ENCODE measurements at places on chromosomes 16 and 17. TPM values are rescaled to one million over a fixed set of nuclear protein-coding genes. Genes with fewer than 3 reads are reported as not detected.

- DNase-seq = no peak
Measured at GRCh38 chr17:43679911-43680310, 18.2 kb upstream of the MEOX1 start.

- DNase-seq = no peak
Measured at GRCh38 chr16:71504901-71505300, 15.8 kb upstream of the ZNF19 start.

Gene PIPOX
- 7.4 TPM for total RNA-seq

DNA sequence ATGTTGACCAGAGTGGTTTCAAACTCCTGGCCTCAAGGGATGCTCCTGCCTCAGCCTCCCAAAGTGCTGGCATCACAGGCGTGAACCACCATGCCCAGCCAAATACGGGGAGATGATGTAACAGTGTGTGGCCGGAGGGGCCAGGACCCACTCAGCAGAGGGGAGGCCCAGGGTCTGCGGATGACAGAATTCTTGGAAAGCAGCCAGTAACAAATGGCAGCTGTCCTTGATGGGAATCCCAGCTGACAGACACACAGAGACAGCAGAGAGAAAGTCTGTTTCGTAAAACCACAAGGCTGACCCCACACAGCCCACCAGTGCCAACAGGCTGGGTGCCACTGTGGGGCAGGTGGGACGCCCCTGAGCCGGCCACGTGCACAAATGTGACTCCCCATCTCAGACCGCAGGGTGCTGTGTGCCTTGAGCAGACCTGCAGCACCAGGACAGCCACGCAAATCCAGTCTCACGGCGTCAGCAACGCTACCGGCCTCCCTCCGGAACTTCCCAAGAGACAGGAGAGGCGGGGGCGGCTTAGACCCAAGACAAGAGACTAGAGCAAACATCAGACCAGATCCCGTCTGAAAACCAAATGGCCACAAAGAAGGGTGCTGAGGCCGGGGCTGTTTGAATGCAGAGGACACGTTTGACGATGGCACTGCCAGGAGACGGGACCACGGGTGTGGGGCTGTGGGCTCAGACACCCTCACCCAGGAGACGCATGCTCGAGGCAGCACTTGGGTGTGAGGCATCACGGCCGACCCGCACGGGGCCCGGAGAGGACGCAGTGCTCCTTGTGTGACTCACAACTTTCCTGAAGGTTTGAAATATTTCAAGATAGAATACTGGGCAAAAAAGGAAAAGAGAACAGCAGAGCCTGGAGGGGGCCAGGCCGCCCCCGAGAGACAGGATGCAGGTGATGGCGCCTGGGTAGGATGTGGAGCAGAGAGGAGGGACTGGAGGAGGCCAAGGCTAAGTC, 24.6 kb downstream of the CTU2 start:
- DNase-seq = no peak

DNA sequence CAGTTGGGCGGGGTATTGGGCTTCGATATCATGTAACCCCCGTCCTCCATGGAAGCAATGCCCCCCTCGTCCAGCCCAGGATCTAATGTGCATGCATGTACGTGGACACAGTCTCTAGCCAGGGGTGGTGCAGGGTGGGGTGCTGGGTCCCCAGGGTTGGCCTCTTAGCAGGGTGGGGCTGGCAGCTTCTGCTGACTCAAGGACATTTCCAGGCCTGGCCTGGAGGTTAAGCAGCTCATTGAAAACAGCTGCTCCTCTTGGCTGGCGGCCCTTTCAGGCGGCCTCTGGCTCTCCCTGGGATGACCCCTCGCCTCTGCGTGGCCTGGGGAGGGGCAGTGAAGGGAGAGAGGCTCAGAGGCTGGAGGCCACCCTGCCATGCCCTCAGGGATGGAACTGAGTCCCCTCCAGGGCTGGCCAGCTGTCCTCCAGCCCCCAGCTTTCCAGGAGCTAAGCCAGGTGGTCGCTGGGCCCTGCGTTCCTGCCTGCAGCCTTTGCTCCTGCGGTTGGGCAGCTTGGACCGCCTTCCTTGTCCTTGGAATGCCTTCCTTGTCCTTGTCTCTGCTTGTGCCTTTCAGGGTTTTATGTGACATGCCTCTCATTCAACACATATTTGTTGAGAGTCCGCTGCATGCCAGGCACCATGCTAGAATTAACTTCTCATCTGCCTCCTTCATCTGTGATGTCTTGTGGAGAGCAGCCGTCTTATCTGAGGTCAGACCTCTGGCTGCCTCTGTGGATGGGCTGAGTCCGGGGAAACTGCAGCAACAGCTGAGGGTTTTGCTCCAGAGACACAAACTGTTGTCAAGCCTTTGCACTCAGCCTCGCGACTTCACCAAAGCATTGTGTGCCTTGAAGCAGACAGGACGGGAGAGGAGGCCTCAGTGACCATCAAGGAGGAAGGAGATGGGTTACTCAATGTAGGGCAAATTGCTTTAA, 26.6 kb downstream of the MRC2 start:
- peak; percentile 78 for DNase-seq
